ENCODE measurements at places on chromosomes 12 and 14.
A peak's percentile ranks its signal among the peaks of the same experiment; 100 is the strongest.

DNA sequence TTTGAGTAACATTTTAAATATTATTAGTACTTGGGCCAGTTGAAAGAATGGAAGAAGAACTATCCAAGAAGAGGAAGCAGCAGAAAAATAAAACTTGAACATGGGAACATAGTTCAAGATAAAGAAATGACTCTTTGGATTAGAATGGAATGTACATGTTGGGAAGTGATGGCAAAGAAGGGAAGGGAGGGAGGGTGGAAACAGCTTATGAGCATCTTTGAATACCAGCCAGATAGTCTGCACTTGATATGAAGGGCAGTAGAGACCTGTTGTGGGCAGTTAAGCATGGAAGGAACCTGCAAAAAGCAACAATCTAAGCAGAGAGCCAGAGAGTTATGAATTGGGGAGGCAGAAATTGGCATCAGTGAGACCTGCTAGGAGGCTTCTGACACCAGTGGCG, 10.0 kb upstream of the IL22 start:
- no peak for DNase-seq

DNA sequence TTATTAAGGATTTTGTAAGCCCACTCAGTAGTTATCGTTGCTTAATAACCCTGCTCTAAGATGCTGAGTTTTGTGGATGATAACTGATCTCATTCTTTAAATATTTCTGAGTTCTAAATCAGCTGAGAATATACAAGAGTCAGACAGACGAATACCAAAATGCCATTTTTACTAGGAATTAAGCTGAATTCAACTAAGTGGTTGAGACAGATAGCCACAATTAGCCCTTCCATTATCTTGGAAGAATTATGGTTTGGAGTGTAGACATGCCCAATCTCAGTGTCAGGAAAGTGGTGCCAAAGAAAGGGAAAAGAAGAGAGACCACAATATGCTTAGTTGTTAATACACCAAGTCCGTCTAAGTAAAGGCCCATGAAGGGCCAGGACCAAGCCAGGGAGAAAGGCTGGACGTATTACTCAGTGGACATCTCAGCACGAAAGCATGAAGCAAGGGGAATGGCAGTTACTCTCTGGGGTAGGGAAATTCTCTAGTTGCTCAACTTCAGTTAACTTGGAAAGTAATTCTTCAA, 58.6 kb downstream of the KCNA5 start:
- DNase-seq: no peak

- no peak for DNase-seq
Observed at GRCh38 chr12:6233121-6233971, 33.1 kb downstream of the CD9 start.

DNA sequence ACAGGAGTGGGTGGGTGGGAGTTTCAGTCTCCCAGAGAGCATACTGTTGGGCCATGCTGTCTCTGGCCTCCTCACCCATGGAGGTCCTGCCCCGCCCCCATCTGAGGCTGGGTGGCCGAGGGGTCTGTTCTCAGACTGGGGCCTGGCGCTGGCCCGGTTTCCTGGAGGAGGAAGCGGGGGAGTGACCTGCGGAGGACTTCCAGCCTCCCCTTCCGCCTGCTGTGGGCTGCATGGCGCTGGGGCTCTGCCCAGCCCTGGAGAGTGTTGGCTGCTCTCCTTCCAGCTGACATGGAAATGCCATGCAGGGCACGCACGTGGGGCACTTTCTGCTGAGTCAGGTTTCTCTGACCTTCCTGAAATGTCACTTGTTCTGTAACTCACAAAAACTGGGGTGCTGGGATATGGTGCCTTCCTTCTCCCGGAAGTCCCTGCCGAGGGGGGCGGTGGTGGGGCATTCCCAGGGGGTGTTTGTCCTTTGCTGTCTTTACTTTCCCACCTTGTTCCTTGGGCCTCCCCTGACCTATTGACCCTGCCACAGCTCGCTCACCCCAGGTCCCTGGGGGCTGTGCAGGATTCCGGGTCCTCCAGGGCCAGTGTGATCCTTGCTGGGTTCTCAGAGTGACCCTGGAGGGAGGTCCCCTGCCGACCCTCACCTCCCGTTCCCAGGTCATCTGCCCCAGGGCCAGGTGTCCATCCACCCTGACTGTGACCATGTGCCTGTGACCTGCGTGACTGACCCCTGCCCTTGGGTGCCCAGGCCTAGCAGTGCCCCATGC, 23.6 kb downstream of the PACS2 start:
- no peak for DNase-seq

DNA sequence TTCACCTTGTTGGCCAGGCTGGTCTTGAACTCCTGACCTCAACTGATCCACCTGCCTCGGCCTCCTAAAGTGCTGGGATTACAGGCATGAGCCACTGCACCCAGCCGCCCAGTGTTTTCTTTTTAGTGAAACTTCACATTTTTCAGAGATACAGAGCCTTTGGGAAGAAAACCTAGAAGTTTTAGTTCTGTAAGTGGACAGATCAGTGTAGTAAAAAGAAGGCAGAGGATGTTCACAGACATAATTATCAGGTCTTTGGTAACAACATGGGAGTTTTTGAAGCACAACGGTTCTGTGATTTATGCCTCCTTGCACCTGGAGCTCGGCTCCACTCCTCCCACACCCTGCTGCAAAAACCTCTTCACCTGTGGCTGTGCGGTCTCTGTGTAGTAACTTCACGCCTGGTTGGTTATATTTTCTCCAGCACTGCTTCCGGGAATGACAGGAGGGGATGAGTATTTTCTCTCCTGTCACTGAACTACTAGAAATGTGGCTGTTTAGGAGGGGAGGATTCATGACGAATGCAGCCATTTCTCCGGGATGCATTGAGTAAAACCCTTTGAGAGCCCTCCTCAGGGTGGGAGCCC, 67.0 kb downstream of the ARF6 start:
- DNase-seq: no peak

- no peak for DNase-seq
Observed at GRCh38 chr14:102809870-102810269, 32.6 kb downstream of the TRAF3 start.

- peak; percentile 57 for DNase-seq
Observed at GRCh38 chr12:90899456-90900182, 55.4 kb downstream of the CCER1 start.

DNA sequence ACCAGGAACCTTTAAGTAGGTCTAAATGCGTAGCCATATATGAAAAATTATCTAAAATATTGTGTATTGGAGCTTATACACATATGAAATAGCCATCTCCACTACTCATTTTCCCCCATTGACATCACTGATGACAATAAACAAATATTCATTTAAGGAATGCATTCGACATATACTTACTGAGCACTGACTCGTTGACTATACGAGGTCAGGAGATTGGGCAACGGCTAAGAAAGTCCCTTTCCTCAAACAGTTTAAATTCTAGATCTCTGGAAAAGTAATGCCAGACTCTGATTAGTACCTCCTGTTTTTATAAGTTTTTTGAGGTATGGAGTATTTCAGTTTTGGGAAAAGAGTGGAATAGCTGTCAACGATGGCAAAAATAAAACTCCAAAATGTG, 139.4 kb upstream of the DIO2 start:
- no peak for DNase-seq

- peak; percentile 57 for DNase-seq
Observed at GRCh38 chr14:50062438-50063085, 53.8 kb downstream of the VCPKMT start.

DNA sequence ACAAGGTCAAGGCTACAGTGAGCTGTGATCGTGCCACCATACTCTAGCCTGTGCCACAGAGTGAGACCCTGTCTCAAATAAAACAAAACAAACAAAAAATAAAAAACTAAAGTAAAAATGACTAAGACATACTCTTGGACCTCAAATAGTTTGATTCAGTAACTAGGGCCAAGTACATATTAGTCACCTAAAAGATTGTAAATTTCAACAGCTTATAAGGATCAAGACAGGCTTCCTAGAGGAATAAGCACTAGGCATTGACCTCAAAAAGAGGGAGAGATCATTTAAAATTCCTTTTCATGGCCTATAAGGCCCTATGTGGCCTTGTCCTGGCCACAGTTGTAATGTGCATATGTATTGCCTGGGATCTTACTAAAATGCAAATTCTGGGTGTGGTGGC, 46.0 kb upstream of the CHST11 start:
- DNase-seq: no peak

- DNase-seq: no peak
Observed at GRCh38 chr14:65077318-65077717, 25.0 kb downstream of the MAX start.

GRCh38 chr12:128929057-128929456, 75.8 kb downstream of the GLT1D1 start:
- DNase-seq: no peak

DNA sequence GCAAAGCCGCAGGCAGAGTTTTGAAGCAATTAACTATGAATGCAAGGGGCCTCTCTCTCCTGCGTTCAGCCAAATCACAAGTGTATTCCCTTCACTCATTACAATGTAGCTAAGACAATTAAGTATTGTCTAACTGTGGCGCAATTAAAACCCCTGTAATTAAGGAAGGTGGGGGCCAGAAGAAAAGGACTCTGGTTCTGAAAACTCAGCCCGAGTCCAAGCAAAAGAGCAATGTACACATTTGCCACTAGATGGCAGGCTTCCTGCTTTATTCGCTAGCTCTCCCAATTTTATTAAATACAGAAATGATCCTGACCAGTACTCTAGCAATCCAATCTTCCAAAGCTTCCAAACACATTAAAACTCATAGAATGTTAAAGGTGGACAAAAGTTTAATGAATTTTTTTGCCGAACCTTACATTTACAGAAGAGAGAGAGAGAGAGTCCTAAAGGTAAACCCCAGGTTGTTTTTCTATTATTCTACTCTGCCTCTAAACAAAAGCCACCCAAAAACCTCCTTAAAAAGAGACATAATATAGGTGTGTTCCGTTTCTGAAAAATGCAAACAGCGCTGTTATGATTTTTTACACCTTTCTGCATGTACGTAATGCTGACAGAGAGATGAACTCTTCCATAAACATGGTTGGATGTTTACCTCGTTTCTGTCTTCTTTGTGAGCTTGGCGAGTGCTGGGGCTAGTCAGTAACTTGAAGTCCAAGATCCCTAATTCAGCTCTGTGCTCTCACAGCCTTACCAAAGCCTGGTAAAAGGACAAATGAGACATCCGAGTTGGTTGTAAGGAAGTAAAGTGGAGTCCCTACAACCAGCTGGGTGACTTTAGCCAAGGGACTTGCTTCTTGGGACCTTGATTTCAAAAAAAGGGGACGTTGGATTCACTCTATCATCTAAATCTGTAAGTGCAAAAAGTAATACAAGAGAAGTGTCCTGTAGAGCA, 50.9 kb upstream of the VASH1 start:
- DNase-seq: no peak

- no peak for DNase-seq
Observed at GRCh38 chr14:35688126-35688826, 120.8 kb downstream of the RALGAPA1 start.

- no peak for DNase-seq
Observed at GRCh38 chr12:130540376-130540775, 175.7 kb downstream of the RIMBP2 start.

DNA sequence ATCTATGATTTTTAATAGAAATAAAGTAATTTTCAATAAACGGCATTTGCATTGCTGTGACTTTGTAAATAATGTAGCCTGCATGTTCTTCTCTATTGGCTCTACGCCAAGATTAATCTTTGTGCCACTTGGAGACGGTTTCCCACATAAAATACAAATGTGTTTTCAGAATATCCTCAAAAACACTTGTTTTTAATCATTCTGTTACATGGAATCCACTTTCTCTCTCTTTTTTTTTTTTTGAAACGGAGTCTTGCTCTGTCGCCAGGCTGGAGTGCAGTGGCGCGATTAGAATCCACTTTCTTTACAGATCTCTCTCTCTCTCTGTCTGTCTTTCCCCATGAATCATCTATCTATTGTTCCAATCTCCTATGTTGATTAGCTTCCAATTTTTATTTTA, 22.8 kb upstream of the SSPN start:
- no peak for DNase-seq

- DNase-seq: no peak
Observed at GRCh38 chr14:105076296-105076804, 11.1 kb upstream of the GPR132 start.

- DNase-seq: no peak
Observed at GRCh38 chr12:65511134-65511834, 232.8 kb downstream of the MSRB3 start.

- no peak for DNase-seq
Observed at GRCh38 chr12:74412606-74413230, 124.9 kb upstream of the ATXN7L3B start.

DNA sequence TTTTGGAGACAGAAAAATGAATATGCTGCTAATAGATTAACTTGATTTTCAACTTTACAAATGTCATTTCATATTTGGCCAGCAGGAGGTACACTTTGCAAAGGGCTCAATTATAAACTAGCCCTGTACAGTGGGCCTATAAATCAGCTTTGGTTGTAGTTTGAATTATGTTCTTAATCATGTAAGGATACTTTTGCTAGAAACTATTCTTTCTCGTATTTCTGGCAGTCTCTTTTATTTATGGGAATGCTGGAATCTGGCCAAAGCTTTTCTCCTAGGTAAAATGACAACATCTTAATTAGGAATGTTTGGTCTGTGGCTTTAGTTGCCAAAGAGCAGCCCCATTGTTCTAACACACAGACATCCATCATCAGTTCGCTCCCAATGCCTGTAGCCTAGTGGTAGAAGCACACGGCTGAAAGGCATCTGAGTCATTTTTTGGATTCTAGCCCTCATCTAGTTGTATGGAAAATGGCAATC, 1322.3 kb upstream of the SEL1L start:
- peak; percentile 72 for DNase-seq

GRCh38 chr14:65703521-65703920, 291.0 kb downstream of the FUT8 start:
- no peak for DNase-seq

DNA sequence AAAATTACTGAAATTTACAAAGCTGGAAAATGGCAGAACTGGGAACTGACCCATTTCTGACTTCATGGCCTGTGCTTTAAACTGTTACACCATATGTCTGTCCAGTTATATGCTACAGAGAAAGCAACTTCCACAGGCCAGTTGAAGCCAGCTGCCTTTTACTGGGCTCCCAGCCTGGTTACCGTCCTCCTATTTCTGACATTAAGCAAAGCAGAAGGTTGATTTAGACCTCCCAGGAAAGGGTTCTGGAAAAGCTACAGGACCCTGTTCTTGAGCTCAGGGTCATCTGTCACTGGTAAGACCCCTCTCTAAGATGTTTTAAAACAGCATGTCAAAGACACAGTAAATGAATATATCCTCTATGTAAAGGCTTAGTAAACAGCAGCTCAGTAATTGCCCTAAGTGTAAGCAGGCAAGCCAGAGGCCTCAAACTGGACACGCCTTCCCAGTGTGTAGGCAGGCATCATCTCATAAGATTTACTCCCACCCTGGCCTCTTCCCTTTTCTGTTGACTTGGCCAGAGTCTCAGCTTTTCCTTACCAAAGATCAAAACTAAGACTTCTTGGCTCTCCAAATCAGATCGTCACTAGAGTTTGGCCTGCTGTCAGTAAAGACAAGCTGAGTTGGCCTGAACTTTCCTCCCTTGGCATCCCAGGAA, 55.4 kb upstream of the RNU6-8 start:
- DNase-seq: no peak

- no peak for DNase-seq
Observed at GRCh38 chr12:111434049-111434448, 28.3 kb downstream of the SH2B3 start.

GRCh38 chr12:52525661-52526499, 5.7 kb upstream of the KRT5 start:
- no peak for DNase-seq
